ENCODE measurements at places on chromosomes 2 and 18. TPM values are rescaled to one million over a fixed set of nuclear protein-coding genes. Genes with fewer than 3 reads are reported as not detected.

C2orf81 gene
- 0.34 TPM for total RNA-seq

NCKAP1 gene
- 146 TPM for total RNA-seq

MEP1B gene
- total RNA-seq, result not detected

GRCh38 chr2:67295851-67296250 lies 101.3 kb upstream of the ETAA1 start:
- DNase-seq, result no peak

GRCh38 chr2:24972315-24972961 lies 683 bp upstream of the DNAJC27 start:
- DNase-seq, result no peak

- no peak for DNase-seq
Measured at GRCh38 chr18:34947711-34948125, 93.5 kb upstream of the MAPRE2 start.

DNA sequence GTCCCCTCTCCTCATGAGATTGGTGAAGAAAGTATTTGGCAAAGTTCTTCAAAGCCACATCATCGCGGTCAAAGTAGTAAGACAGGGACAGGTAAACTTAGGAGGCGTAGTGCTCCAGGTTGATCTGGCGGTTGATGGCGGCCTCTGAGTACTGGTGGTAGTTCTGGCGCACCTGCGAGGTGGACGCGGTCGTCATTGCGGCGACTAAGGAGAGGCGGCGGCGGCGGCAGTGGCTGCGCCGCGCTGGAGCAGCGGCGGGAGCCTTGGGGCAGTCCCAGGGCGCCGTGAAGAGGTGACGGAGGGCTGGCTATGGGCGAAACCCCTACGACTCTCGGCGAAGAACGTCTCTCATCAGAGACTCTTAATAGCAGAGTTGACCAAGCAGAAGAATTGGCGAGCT lies 107.2 kb upstream of the UBE2E3 start:
- DNase-seq, result no peak

RSAD2 gene
- 0.44 TPM for total RNA-seq
